ENCODE measurements at places on chromosomes 4 and X.

DNA sequence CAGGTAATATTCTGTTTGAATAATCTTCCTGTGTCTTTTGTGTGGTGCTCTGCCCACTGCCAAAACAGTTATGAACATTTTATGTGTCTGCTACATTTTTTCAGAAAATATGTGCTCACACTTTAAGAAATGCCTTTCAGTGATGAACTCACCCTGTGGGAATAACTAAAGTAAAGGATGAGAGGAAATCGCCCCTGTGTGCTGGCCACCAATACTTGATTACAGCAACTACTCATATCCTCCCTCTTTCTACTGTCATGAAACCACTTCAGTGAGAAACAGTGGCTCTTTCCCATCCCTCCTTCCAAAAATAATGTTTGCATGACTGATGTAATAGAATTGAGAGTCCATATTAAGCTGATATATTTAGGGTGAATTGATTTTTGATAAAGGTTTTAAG is 900.9 kb downstream of the RAB28 start:
- no peak for DNase-seq

DNA sequence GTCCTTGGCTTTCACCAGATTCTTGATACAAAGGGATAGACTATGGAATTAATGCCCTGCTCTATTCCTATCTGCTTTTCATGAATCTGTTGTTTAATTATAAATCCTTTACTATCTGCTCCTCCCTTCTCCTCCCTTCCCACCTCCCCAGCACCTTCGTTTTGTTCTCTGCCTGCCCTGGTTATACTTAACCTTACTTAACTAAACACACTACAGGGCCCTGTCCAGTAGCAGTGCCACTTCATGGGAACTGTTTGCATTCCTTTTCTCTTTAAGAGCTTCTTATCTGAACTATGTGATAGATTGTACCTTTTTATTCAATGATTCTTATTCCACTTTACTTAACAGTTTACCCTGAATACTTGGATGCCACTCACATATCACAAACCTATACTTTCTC is 830 bp downstream of the HOPX start:
- no peak for DNase-seq

DNA sequence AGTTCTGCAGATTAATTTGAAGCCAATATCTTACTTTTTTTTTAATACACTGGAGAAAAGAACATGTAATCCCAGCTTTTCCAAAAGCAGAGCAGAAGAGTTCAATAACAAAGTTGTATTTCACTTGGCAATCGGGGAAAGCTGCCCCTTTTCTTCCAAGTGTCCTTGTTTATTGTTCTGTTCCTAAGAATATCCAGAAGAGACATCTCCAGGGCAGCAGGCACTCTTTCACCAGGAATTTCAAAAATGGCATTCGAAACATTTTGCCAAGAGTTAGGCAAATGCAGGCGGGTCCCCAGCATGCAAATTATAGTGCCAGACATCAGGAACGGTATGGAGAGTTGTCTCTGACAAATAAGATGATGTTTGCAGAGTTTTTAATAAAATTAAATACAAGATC is 494.5 kb downstream of the BCOR start:
- no peak for DNase-seq

DNA sequence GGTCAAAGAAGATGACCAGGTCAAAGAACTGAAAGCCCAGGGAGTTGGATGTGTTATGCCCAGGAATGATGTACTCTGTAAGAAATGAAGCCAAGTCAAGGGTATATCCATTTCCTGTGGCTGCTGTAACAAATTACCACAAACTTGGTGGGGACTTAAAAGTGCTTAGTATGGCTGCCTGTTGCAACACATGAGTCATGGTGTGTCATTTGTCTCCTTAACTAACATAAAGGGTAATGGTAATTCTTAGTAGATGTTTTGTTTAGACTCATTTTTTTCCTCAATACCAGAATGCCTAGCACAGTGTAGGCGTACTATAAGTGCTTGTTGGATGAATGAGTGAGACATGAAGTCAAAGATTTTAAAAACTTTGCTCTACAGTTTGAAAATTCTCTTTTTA is 45.7 kb downstream of the SYTL5 start:
- peak; percentile 54 for DNase-seq

- DNase-seq, result no peak
Measured at GRCh38 chr4:14539246-14539645, 463.0 kb upstream of the CPEB2 start.

- no peak for DNase-seq
Measured at GRCh38 chr4:17490575-17491059, 21.3 kb downstream of the QDPR start.

GRCh38 chrX:313546-313945 is 5.0 kb downstream of the GTPBP6 start:
- no peak for DNase-seq

DNA sequence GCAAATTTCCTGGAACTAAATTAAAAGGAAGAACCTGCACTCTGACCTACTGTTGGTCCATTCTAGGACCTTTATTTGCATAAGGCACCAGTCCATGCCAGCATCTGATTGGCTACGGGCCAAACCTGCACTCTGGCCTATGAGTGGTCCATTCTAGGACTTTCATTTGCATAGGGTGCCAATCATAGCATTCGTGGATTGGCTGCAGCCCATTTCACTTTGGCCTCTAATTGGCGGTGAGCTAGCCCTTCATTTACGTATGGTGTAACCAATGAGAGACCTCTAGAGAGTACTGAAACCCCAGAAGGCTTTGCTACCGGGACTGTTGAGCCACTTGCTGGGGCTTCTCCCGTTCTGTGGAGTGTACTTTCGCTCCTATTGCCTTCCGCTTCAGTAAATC is 6.1 kb upstream of the RNF175 start:
- no peak for DNase-seq

DNA sequence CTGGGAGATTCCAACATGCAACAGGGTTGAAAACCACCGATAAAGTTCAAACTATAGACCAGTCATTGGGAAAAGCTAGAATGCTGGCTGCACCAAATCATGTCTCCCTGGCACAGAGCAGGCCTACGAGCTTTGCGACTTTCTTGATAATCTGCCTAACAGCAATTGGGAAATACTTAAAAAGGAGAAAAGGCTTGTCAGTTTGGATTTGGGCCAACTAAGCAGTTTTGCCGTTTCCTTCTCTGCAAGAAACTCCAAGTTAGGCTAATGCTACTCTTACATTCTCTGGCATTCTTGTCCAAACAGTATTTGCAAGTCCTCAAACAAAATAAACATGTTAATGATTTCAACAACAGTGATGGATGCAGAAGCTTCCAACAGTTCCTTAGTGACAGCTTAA is 87.9 kb downstream of the PDK3 start:
- DNase-seq, result no peak

DNA sequence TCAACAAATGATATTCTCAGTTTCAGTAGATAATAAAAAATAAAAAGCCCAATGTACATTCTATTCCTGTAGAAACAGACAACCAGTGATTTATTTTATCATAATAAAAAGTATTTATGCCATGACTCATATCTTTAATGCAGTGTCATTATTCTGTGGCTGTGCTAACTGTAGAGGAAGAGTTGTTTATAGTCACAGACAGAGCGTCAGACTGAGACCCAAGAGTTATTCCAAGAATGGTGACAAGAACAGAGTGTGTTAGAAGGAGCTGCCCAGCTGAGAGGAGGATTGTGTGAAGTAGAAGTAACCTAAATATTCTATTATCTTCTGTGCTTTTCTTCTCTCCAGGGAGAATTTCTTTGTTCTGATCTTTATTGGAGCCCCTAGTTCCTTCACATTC is 210.7 kb downstream of the PPP1R2C start:
- no peak for DNase-seq

GRCh38 chrX:15158736-15159406 is 111.0 kb downstream of the ASB9 start:
- DNase-seq, result peak; percentile 22

DNA sequence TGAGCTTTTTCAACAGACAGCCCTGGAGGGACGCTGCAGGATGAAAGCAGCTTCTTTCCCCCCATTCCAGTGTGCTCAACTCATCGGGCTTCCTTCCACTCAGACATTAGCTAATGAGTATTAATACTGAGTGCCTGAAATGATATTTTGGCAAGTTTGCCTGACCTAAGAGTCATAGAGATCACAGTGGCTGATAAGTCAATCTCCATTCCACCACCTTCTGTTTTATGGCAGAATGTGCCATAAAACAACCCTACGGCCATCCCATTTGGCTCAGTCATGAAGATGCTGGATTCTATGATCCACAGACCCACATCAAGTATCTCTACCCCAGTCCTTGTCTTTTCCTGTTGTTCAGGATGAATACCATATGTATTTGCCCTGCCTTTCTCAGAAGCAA is 48.3 kb upstream of the MAB21L2 start:
- no peak for DNase-seq

DNA sequence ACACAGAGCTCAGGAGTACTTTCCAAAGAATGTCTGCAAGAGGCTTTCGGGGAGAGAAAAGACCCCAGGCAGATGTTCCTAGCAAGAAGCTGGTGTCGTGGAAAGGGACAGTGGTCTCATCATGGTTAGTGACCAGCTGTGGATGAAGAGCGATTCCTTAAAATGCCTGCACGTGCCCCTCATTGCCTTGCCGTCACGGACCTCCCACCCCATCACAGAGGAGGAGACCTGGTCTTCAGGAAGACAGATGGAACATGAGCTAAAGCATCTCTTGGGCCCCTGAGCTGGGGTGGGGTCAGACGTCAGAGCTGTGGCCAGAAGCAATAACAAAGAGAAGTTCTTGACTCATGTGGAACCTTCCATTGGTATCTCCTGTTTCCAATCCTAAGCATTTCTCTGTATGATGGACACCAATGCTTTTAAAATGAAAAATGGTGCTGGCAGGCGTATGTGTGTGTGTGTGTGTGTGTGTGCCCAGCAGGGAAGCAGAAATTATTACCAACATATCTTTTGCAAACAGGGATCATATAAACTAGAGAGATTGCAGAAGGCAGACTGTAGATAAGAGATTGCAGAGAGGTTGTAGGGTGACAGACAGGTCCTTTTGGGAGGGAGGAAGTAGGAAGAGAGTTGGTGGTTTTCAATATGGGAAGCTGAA is 25.2 kb upstream of the ASMTL start:
- DNase-seq, result no peak

DNA sequence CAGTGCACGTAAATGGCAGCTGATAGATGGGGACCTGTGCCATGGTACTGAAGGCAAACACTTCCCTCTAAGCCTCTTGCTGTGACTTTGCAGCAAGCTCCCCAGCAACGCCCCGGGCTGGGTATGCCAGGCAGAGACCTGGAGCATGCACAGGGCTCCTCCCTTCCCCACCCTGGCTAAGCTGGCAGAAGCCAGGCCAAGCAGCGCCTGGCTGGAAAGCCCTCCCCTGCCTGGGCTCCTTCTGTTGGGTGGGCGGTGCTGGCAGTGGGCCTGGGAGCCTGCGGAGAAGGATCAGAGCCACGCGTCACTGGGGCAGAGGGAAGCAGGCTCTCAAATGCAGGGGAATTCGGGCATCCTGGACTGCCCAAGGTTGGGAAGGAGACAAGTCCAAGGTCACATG is 3.6 kb downstream of the ATP2B3 start:
- DNase-seq, result no peak

- no peak for DNase-seq
Measured at GRCh38 chr4:91113130-91113706, 986.0 kb downstream of the CCSER1 start.

DNA sequence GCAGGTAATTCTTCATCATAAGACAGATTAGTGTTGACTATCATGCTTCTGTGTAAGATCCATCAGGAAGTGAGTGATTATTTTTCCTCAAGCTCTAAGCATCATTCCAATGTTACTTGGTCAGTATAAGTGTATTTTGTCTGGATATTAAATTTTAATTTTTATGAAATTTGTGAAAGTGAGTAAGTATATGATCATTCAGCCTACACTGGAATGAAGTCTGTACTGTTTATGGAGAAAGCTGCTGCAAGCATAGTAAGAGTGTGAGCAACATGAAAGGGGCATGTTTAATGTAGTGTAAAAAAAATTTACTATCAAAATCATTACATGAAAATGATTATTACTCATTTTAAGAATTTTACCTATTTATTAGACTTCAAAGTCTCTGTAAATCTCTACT is 84.8 kb downstream of the IL15 start:
- no peak for DNase-seq

DNA sequence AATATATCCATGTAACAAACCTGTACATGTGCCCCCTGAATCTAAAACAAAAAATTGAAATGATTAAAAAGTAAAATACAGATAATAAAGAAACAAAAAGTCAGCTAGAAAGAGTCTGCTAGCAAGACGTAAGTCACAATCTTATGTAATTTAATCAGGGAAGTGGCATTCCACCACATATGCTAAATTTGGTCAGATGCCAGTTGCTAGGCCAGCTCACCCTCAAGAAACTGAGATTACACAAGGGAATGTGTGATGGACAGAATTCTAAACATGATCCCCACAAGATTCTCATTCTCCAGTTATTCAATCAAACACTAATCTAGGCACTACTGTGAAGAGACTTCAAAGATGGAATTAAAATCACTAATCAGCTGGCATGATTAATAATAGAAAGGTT is 689.3 kb downstream of the CENPC start:
- no peak for DNase-seq

DNA sequence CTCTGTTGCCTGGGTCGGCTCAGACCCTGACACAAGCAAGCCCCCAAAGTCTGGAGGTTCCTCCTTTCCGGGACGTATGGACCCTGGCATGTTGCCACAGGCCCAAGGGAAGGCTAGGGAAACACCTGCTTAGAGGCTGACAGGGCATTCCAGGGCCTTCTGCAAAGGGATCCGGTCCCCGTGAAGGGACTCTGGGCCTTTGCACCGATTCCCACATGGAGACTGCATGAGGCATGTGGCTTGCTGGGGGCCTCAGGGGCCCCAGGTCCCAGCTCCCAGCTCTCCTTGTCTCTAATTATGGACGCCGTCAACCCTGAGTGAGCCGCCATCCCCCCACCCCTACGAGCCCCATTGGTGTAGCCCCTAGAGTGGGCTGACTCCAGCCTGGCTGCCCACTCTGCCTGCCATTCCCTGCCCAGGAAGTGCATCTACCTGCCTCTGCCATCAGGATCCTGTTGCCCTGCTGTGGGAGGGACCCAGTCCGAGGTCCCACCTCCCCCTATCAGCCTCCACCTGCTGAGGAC is 4.2 kb upstream of the RGS12 start:
- no peak for DNase-seq

GRCh38 chr4:101366331-101366730 is 19.0 kb upstream of the PPP3CA start:
- DNase-seq, result no peak

GRCh38 chr4:42404001-42404400 is 6.7 kb downstream of the SHISA3 start:
- DNase-seq, result no peak

Measured in epithelial cell of prostate (primary cell).